ENCODE measurements at places on chromosomes 5 and 9. TPM values are rescaled to one million over a fixed set of nuclear protein-coding genes. Genes with fewer than 3 reads are reported as not detected.

Gene HRCT1
- total RNA-seq, result 10.9 TPM

Gene GPR151
- total RNA-seq, result not detected

Gene NR6A1
- 9.1 TPM for total RNA-seq

Gene ADRB2
- 22.4 TPM for total RNA-seq

Gene MLANA
- not detected for total RNA-seq

Gene SNX18
- total RNA-seq, result 46.3 TPM

Gene EQTN
- total RNA-seq, result not detected

Gene CDC20B
- total RNA-seq, result 0.20 TPM

DNA sequence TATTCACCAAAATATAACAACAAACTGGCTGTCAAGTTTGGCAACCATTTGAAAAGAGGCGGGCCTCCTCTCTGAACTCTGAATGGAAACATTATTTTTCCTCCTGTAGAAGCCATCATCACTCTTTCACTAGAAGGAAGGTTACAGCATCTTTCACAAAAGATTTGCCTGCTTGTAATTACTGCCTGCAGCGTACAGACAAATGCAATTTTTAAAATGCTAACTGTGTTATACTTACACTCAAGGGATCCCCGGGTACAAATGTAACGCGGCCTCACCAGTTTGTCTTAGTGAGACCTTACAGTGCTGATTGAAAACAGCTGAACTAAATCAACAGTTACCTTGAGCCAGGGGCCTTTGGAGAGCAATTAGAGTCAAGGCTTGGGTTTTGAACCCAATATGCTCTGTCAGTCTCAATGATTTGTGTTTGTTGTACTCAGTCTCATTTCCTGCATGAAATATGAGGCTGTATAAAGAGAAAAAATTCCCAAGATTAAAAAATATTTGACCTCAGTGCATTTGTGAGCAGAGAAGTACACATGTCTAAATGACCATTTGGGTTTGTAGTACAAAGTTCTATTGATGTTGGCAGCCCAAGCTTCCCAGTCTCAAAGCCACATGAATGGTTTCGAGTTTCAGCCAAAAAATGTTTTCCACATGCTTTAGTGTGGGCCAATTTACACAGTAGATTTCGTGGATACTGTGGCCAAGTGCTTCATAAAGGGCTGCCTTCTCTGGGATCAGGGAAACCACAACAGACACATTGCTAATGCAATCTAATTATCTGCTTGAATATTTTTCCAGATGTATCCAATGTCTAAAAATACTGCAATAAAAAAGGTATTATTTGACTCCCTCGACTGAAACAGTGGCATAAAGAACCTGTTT is 500.0 kb downstream of the SPATA31D1 start:
- no peaks in the 10 kb centered on the region for H3K27me3 ChIP-seq
- H3K27ac ChIP-seq, result no peak overlapping the region
- DNase-seq, result no peak

- no peaks in the 10 kb centered on the region for H3K36me3 ChIP-seq
- no peak for DNase-seq
- H3K27me3 ChIP-seq, result no peaks in the 10 kb centered on the region
- no peak overlapping the region for H3K27ac ChIP-seq
- no peaks in the 10 kb centered on the region for H3K4me1 ChIP-seq
These were observed 209.7 kb upstream of the PRR16 start for GRCh38 chr5:120254385-120254784.

DNA sequence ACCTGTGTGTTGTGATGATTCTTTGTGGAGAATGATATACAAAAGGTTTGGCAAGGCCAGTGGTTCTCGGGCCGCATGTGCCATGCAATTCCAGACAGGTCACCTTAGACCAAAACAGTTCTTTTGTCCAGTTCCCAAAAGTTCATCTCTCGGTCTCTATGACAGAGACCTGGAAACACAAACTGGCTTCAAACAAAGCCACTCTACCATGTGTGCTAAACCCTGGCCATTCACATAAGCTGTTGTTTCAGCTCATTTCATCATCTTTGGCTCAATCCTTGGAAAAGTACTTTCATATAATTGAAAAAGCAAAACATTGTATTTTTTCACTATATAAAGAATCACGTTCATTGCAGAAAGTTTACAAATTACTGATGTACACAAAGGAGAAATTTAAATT is 210.5 kb upstream of the SEMA6A start:
- H3K36me3 ChIP-seq, result no peaks in the 10 kb centered on the region
- H3K27ac ChIP-seq, result no peak overlapping the region

- H3K27me3 ChIP-seq, result no peaks in the 10 kb centered on the region
- DNase-seq, result no peak
- no peaks in the 10 kb centered on the region for H3K4me1 ChIP-seq
- no peak overlapping the region for H3K4me3 ChIP-seq
- H3K27ac ChIP-seq, result no peak overlapping the region
These were observed 15.4 kb upstream of the ZNF622 start for GRCh38 chr5:16480821-16481538.

DNA sequence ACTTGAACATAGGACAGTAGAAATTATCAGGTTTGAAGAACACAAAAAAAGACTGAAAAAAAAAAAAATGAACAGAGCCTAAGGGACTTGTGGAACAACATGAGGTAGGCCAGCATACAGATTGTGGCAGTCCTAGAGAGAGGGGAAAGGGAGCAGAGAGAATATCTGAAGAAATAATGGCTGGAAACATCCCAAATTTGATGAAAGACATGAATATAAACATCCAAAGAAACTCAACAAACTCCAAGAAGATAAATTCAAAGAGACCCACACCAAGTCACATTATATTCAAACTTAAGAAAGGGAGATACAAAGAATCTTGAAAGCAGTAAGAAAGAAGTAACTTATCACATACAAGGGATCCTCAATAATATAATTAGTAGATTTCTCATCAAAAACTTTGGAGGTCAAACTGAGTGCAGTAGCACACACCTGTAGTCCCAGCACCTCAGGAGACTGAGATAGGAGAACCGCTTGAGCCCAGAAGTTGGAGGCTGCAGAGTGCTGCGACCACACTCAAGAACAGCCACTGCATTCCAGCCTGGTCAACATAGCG is 9.1 kb downstream of the PLAA start:
- DNase-seq, result no peak
- no peaks in the 10 kb centered on the region for H3K27me3 ChIP-seq
- H3K4me3 ChIP-seq, result no peak overlapping the region
- no peaks in the 10 kb centered on the region for H3K36me3 ChIP-seq

DNA sequence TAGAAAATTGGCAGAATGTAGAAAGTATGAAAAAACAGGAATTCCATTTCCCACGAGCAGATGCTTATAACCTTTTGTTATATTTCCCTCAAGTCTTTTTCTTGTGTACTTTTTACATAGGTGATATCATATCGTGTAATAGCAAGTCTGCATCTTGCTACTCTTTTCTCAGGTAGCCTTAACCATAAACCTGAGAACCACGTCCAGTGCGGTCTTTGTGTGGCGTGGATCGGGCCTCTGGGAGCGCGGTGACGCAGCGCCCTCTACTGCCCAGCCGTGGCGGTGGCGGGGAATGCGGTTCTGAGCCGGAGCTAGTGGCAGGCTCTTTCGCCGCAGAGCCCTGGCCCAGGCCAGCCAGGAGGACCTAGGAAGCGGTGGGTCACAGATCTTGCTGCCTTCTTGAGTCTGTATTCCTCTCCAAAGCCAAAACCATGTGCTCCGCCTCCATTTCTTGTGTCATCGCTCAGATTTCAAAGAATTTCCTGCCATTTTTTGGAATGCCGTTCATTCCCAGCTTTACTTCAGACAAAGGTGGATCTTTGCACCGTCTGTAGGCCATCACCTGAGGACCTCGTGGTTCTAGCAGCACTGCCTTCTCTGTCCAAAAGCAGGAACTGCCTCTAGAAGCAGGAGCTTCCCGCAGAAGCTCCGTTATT is 71.9 kb downstream of the MVB12B start:
- no peak overlapping the region for H3K27ac ChIP-seq
- no peak overlapping the region for H3K4me3 ChIP-seq
- H3K36me3 ChIP-seq, result peaks cover 33% of the 10 kb centered on the region
- H3K4me1 ChIP-seq, result peaks cover 19% of the 10 kb centered on the region
- H3K27me3 ChIP-seq, result no peaks in the 10 kb centered on the region

DNA sequence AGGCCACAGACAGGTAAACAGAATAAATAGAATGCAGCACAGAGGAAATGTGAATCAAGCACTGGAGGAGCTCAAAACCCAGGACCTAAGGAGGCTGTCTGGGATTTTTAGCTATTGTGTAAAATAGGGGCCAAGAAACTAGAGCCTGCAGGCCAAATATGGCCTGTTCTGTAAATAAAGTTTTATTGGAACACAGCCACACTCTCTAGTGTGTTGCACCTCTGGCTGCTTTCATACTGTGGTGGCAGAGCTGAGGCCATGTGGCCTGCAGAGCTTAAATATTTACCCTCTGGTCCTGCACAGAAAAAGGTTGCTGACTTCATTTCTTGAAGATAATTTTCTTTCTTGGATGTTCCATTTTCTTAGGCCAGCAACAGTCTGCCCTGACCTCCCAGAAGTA is 136.4 kb downstream of the WDR41 start:
- no peaks in the 10 kb centered on the region for H3K36me3 ChIP-seq
- DNase-seq, result no peak
- H3K27me3 ChIP-seq, result no peaks in the 10 kb centered on the region

DNA sequence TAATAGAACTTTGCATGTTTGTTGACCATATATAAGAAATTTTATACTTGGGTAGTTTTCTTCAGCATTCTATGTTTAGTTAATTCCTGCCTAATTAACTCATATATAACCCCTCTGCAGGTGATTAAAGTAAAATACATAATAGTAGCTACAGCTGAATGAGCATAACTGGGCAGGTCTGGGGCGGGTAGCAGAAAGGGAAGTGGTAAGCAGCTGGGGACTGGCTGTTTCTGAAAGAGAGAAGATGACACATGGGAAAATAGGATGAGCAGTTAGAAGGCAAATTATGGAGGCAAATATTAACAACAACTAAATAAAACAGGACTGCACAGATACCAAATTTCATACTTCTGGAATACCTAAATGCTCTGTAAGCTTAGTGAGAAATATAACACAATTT is 128.1 kb downstream of the CPLANE1 start:
- H3K27ac ChIP-seq, result no peak overlapping the region
- no peaks in the 10 kb centered on the region for H3K27me3 ChIP-seq
- no peak overlapping the region for H3K4me3 ChIP-seq
- no peak for DNase-seq
- no peaks in the 10 kb centered on the region for H3K4me1 ChIP-seq
- peaks cover 40% of the 10 kb centered on the region for H3K36me3 ChIP-seq

DNA sequence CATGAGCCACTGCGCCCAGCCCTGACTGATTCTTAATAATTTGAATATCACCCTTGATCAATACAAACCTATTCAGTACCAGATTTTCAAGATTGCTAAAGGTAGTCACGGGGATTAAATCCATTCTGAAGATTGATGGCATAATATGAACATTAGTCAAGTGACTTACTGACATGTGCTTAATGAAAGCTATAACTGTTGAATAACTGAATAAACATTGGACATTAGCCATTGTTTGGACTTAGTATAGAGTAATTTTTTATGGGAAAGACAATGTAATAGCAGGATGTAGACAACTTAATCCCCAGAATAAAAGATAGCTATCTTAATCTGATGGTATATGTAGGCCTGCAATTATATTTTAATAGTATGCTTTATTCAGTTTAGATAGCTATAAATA is 35.0 kb upstream of the VPS13A start:
- no peak for DNase-seq
- no peak overlapping the region for H3K27ac ChIP-seq
- no peak overlapping the region for H3K4me3 ChIP-seq
- no peaks in the 10 kb centered on the region for H3K27me3 ChIP-seq
- no peaks in the 10 kb centered on the region for H3K4me1 ChIP-seq
- no peaks in the 10 kb centered on the region for H3K36me3 ChIP-seq

DNA sequence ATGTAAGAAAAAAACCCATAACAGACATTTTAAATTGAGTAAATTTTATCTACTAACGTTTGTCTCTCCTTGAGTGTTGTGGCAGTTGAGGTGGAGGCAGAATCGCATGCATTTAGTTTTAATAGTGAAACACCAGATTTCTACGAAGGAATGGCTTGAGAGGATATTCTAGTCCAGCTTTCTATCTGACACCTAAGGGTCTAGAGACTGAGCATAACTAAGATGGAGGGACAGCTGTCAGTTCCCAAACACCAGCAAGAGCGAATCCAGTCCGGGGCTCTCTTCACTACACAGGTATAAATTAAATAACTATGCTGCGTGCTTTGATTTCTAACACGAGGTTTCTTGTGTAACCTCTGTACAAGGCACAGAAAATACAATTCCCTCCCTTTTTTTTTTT is 1.4 kb downstream of the NCBP1 start:
- H3K36me3 ChIP-seq, result no peaks in the 10 kb centered on the region
- peaks cover 52% of the 10 kb centered on the region for H3K4me1 ChIP-seq

GRCh38 chr5:1799602-1800471 is at the start of gene MRPL36:
TSS of gene MRPL36 (minus strand) at chr5:1799837. CDS start at chr5:1798935, 902 bp downstream.
- peak within 1 kb of the TSS; percentile 85 for H3K4me3 ChIP-seq
- no peaks in the 10 kb centered on the region for H3K27me3 ChIP-seq
- H3K4me1 ChIP-seq, result peaks cover 58% of the 10 kb centered on the region
- peak within 1 kb of the TSS; percentile 90 for H3K27ac ChIP-seq
- peak; percentile 94 for DNase-seq
- peaks cover 47% of the 10 kb centered on the region for H3K36me3 ChIP-seq

DNA sequence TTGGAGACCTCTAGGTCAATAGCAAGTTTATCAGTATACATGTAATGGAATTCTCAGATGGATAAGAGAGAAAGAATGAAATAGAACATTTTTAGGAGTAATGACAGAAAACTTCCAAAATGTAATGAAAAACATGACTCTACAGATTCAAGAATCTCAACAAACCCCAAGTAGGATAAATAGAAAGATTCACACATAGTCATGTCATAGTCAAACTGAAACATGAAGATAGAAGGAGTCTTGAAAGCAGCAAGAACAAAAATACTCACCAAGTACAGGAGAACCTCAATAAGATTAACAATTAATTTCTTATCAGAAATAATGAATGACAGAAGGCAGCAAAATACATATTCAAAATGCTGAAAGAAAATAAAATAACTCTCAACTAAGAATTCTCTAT is 164.5 kb downstream of the SPATA31D1 start:
- no peaks in the 10 kb centered on the region for H3K36me3 ChIP-seq
- no peak overlapping the region for H3K27ac ChIP-seq
- DNase-seq, result no peak

GRCh38 chr5:15023266-15023665 is 151.7 kb upstream of the ANKH start:
- no peak for DNase-seq
- no peak overlapping the region for H3K27ac ChIP-seq
- no peaks in the 10 kb centered on the region for H3K36me3 ChIP-seq
- H3K27me3 ChIP-seq, result no peaks in the 10 kb centered on the region
- H3K4me3 ChIP-seq, result no peak overlapping the region

GRCh38 chr9:17962747-17963146 is 383.9 kb downstream of the SH3GL2 start:
- H3K4me1 ChIP-seq, result no peaks in the 10 kb centered on the region
- H3K27ac ChIP-seq, result no peak overlapping the region
- H3K36me3 ChIP-seq, result no peaks in the 10 kb centered on the region
- no peaks in the 10 kb centered on the region for H3K27me3 ChIP-seq
- no peak overlapping the region for H3K4me3 ChIP-seq
- no peak for DNase-seq

DNA sequence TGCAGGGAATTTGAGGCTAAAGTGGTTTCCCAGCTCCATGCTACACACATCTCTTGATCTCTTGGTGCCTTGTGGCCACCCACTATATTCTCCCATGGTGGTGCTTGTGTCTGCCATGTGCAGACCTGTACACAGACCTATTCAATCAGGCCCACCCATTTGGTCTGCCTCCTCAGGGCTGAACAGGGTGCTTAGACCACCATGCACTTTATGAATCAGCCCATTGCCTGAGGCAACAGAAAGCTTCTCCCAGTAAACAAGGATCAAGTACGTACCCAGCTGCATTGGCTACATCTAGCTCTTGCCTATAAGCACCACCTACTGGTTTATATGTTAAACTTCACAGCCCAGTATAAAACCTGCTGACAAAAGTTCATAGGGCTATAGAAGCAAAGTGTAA is 664.3 kb upstream of the EDIL3 start:
- H3K27me3 ChIP-seq, result no peaks in the 10 kb centered on the region
- H3K4me1 ChIP-seq, result no peaks in the 10 kb centered on the region
- H3K4me3 ChIP-seq, result no peak overlapping the region
- DNase-seq, result no peak
- no peak overlapping the region for H3K27ac ChIP-seq

Measured in upper lobe of left lung (tissue), 6 donors.